ENCODE measurements at places on chromosomes 11 and 22.

DNA sequence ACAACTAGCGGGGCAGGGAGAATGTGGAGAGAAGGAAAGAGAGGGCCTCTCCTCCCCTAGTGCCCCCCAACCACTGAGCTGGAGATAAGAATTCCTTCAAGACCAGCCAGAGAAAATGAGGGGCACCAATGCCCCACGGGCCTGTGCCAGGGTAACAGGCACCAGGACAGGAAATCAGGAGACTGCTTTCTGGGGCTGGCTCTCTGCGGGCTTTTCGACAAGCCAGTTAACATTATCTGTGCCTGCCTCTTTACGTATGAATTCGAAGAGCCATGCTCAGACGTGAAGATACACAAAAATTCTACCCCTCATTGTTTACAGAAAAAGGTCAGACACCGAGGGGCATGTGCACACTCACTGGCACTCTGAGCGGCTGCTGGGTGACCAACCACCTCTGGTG is 52.1 kb downstream of the MYH9 start:
- H3K27me3 ChIP-seq, result no peaks in the 10 kb centered on the region
- H3K4me3 ChIP-seq, result no peak overlapping the region
- H3K4me1 ChIP-seq, result peaks cover 60% of the 10 kb centered on the region
- H3K36me3 ChIP-seq, result peaks cover 70% of the 10 kb centered on the region
- DNase-seq, result peak; percentile 47

DNA sequence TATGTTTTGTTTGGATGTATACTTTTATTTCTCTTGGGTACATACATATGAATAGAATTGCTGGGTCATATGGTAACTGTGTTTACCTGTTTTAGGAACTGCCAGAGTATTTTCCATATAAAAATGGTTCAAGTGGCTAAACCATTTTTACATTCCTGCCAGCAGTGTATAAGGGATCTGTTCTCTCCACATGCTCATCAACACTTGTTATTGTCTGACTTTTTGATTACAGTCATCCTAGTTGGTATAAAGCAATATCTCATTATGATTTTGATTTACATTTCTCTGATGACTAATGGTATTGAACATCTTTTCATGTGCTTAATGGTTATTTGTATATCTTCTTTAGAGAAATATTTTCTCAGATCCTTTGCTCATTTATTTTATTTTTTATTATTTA is 104.2 kb upstream of the RRM1 start:
- H3K27ac ChIP-seq, result no peak overlapping the region
- H3K36me3 ChIP-seq, result peaks cover 3% of the 10 kb centered on the region
- DNase-seq, result no peak
- no peaks in the 10 kb centered on the region for H3K27me3 ChIP-seq
- no peak overlapping the region for H3K4me3 ChIP-seq

GRCh38 chr11:742571-743201 is 4.6 kb upstream of the TALDO1 start:
- DNase-seq, result no peak
- peaks cover 5% of the 10 kb centered on the region for H3K4me1 ChIP-seq
- peaks cover 10% of the 10 kb centered on the region for H3K27me3 ChIP-seq
- no peaks in the 10 kb centered on the region for H3K36me3 ChIP-seq
- H3K27ac ChIP-seq, result no peak overlapping the region
- no peak overlapping the region for H3K4me3 ChIP-seq

- no peaks in the 10 kb centered on the region for H3K36me3 ChIP-seq
- H3K4me3 ChIP-seq, result no peak overlapping the region
- no peaks in the 10 kb centered on the region for H3K4me1 ChIP-seq
- H3K27ac ChIP-seq, result no peak overlapping the region
Observed at GRCh38 chr11:55658608-55659007, 3.4 kb upstream of the OR4C6 start.

- no peak for DNase-seq
- no peaks in the 10 kb centered on the region for H3K27me3 ChIP-seq
- no peak overlapping the region for H3K27ac ChIP-seq
- H3K4me1 ChIP-seq, result peaks cover 2% of the 10 kb centered on the region
- H3K4me3 ChIP-seq, result no peak overlapping the region
- H3K36me3 ChIP-seq, result no peaks in the 10 kb centered on the region
Observed at GRCh38 chr22:35921044-35921443, 107.6 kb downstream of the RBFOX2 start.

- H3K36me3 ChIP-seq, result no peaks in the 10 kb centered on the region
- no peak for DNase-seq
- no peak overlapping the region for H3K4me3 ChIP-seq
- no peak overlapping the region for H3K27ac ChIP-seq
- H3K4me1 ChIP-seq, result no peaks in the 10 kb centered on the region
Observed at GRCh38 chr11:94297985-94298576, 6.3 kb upstream of the IZUMO1R start.

DNA sequence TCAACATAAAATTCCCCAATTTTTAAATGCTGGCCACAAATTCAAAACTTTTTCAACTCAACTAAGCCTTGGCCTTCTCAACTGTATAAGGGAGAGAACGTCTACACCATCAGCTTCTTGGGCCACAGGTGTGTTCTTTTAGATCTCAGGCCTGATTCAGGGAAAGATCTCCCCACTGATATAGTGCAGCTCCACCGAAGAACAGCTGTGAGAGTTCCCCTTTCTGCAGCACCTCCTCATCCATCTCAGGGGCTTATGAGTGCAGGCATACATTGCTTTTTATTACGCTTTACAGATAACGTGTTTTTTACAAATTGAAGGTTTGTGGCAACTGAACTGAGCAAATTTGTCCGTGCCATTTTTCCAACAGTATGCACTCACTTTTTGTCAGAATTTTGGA is 8.0 kb upstream of the CD82 start:
- DNase-seq, result no peak
- no peak overlapping the region for H3K4me3 ChIP-seq
- no peak overlapping the region for H3K27ac ChIP-seq

DNA sequence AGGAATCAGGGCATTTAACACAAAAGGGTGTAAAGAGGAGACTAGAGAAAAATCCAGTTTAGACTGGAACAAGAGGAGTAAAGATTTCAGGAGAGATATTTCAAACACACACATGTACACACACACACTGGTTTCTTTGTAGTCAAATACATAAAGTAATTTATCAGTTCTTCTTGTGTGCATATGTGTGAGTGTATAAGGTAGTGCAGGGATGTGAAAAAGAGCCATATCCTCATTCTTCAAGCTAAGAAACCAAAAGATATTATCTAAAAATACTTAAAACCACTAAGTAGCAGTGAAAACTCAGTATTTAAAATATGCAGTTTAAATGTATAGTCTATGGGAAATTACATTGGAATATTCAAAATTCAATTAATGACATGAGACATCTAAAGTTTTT is 52.5 kb upstream of the CARD18 start:
- H3K36me3 ChIP-seq, result no peaks in the 10 kb centered on the region
- no peaks in the 10 kb centered on the region for H3K27me3 ChIP-seq
- DNase-seq, result no peak
- H3K4me3 ChIP-seq, result no peak overlapping the region
- no peak overlapping the region for H3K27ac ChIP-seq
- H3K4me1 ChIP-seq, result no peaks in the 10 kb centered on the region

GRCh38 chr11:1390569-1391164 is 933 bp downstream of the BRSK2 start:
- peaks cover 24% of the 10 kb centered on the region for H3K4me1 ChIP-seq
- DNase-seq, result peak; percentile 15
- peaks cover 41% of the 10 kb centered on the region for H3K27me3 ChIP-seq

- no peaks in the 10 kb centered on the region for H3K4me1 ChIP-seq
- DNase-seq, result peak; percentile 48
- H3K4me3 ChIP-seq, result no peak overlapping the region
- H3K27ac ChIP-seq, result no peak overlapping the region
- no peaks in the 10 kb centered on the region for H3K36me3 ChIP-seq
Observed at GRCh38 chr11:23778971-23779370, 717.9 kb upstream of the LUZP2 start.

- H3K4me3 ChIP-seq, result no peak overlapping the region
- H3K27me3 ChIP-seq, result no peaks in the 10 kb centered on the region
- H3K27ac ChIP-seq, result peak overlapping the region; percentile 66
- H3K36me3 ChIP-seq, result peaks cover 12% of the 10 kb centered on the region
Observed at GRCh38 chr11:20031155-20032001, 128.9 kb downstream of the DBX1 start.

- no peak for DNase-seq
- peaks cover 9% of the 10 kb centered on the region for H3K27me3 ChIP-seq
- no peaks in the 10 kb centered on the region for H3K4me1 ChIP-seq
- H3K36me3 ChIP-seq, result no peaks in the 10 kb centered on the region
- H3K27ac ChIP-seq, result no peak overlapping the region
Observed at GRCh38 chr11:65067446-65067845, 9.1 kb upstream of the NAALADL1 start.

- H3K4me3 ChIP-seq, result no peak overlapping the region
- no peaks in the 10 kb centered on the region for H3K27me3 ChIP-seq
- no peaks in the 10 kb centered on the region for H3K36me3 ChIP-seq
Observed at GRCh38 chr11:112997857-112998466, 36.7 kb downstream of the NCAM1 start.

DNA sequence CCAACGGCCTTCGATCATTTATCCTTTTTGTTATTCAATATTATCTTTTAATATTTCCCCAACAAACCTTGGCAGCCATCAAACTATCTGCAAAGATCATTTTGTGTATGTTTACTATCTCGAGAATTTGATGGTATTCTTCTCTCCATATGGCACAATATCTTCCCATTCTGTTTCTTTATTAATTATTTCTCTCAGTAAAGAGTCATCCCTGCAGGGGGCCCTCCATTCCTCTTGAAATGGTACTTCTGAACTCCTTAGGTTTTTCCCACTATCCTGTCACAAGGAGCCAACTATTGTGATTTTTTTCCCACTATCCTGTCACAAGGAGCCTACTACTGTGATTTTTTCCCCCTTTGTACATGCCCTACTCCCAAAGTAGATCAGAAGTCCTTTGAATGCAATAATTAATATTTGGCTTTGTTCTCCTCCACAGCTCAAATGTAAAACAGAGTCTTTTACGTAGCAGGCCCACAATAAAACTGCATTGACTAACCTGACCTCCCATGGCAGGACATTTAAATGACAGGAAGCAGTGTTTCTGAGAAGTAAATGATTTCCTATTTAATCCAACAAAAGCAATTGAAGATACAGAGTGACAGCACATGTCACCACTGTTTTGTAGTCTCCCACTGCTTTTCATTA is 43.3 kb downstream of the PDGFD start:
- no peak for DNase-seq
- H3K4me1 ChIP-seq, result no peaks in the 10 kb centered on the region
- H3K27ac ChIP-seq, result no peak overlapping the region
- H3K4me3 ChIP-seq, result no peak overlapping the region
- no peaks in the 10 kb centered on the region for H3K36me3 ChIP-seq

GRCh38 chr11:27886857-27887256 is 186.6 kb upstream of the BDNF start:
- H3K4me3 ChIP-seq, result no peak overlapping the region
- no peaks in the 10 kb centered on the region for H3K4me1 ChIP-seq
- H3K27me3 ChIP-seq, result no peaks in the 10 kb centered on the region
- no peak overlapping the region for H3K27ac ChIP-seq
- DNase-seq, result no peak
